ENCODE measurements at places on chromosomes 3 and 15.

- no peak for DNase-seq
Measured at GRCh38 chr15:22815766-22816165, 22.7 kb upstream of the NIPA2 start.

DNA sequence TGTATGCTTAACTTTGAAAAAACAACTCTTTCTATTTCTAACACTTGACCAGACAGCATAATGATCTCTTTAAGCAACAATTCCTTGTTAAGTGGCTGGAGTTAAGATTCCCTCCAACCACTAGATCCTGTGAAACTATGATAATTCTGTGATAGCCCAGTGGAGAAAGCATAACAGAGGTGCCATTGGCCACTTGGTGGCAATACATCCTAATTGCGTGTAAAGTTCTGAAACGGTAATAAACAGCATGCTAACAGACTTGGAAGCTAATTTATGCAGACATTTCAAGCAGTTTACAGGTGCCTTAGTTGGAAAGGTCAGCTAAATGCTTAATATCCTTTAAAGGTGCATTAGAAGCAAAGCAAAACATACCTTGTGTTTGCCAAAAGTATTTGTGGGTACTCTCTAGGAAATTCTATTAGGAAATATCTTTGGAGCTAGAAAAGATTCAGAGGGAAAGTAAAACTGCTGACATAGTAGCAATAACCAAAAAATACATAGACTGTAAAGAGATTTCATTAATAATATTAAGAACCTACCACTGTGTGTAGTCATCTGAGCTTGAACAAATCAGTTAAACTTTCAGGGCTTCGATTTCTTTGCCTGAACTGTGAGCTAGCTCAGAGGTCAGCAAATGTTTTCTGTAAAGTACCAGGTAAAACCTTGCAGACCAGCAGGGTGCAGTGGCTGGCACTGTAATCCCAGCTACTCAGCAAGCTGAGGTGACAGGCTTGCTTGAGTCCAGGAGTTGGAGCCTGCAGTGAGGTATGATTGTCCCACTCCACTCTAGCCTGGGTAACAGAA, 19.0 kb upstream of the CSTA start:
- DNase-seq, result peak; percentile 10

GRCh38 chr15:84654689-84655453, 788 bp upstream of the WDR73 start:
- peak; percentile 81 for DNase-seq

DNA sequence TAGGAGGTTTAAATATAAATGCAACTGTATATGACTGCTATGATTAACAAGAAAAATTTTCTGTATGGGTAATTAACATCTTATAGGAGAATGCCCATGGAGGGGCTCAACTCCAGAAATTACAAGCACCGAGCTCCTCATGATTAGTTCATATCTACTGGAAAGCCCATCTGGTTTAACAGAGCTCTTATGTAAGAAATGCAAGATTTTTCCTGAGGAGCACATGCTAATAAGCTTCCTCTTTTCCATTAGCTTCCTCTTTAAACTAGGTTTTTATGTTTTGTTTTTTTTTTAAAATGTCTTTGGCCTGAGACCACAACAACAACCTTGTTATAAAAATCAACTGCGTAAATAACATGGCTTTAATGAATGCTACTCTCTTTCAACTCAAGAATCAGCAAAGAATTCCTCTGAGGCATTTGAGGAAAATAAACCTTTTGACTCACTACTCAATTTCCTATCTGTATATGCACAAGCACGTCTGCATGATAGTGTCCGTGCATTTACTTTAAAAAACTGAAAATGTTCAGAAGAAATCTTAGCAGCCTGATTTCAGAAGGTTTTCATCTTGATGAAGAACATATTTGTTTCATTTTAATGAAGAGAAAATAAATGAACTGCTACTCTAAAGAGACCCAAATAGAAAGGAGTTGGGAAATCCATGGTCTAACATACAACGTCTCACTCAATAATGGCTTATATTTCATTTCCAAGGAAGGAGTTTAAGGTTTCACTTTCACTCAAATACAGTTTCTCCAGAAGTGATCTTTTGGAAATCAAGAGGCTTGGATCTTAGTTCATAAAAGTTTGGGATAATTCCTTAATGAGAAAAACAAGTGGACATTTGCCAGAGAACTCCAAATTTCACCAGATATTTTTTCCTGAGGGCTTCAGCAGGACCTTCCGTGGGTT, 180.8 kb downstream of the KCNAB1 start:
- DNase-seq, result no peak

DNA sequence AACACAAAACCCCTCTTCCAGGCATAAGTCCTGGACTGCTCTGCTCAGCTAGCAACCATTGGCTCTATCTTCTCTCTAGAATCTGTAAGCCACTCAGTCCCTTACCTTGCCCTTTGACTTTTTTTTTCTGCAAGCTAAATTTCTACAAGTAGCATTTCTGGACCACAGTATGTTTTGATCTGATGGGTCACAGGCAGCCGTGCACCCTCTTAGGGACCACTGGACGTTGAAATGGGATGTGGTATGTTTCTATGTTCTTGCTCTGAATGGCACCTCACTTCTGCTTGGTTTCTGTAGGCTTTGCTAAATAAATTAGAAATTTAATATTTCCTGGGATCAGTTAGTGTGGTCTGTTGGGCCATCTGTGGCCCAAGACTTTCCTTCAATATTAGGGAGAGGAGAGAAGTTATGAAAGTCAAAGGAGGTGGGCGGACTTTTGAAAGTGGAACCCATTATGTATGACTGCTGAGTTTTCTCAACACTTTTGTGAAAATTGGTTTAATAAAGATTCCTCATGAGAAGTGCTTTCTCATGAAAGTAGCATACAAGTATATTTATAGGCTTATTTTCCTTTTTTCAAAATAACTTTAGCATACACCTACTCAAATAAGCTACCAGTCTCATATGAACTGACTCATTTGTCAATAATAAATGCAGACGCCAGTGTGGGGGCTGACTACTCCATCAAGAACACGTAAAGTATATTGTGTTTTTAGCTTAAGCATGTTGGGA, 18.4 kb upstream of the TIPARP start:
- no peak for DNase-seq

DNA sequence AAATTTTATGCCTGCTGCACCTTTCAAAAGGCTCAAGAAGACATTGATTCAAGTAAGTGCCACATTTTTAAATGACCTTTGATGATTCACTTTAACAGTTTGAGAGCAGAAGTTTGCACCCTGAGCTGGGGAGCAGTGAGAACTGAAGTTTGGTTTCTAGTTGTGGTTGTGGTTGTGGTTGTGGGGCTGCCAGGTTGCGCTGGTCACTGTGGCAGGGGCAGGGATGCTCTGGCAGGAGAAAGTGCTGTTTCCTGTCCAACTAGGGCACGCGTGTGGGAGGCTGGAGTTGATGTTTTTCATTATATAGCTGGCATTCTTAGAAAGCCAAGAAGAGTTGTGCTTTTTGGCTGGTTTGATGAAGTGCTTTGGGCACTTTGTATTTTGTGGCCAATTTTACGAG, 339.7 kb upstream of the NR2F2 start:
- DNase-seq, result no peak

DNA sequence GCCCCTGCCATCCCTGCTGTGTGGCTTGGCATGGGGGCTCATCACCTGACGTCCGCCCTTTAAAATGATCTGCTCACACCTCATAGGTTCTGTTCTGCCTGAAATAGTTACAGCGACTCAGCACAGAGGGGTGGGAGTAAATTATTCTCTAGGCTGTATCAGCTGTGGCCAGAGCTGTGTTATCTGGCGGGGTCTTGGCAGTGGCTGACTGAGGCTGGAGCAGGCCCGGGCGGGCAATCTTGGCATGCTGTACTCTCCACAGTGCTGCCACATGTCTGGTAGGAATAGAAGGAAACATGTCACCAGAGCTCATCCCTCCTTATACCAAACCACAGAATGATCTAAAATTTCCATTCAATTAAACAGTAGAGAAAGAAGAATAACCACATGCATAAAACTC, 499.9 kb upstream of the LMCD1 start:
- no peak for DNase-seq

- no peak for DNase-seq
Measured at GRCh38 chr3:160381470-160381869, 17.6 kb downstream of the IFT80 start.

DNA sequence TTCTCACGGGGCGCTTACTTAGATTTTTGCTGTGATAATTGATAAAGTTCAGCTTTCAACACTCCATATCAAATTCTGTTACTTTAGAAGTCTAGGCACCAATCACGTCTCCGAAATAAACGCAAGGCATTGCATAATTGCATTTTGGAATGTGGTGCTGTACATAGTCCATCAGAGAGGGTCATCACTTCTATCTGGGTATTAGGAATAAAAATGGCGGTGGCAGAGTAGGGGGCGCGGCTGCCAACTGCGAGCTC, 365 bp upstream of the UQCC5 start:
- no peak for DNase-seq
